ENCODE measurements at places on chromosomes 6 and 20.

- no peaks in the 10 kb centered on the region for H3K27me3 ChIP-seq
- no peaks in the 10 kb centered on the region for H3K4me1 ChIP-seq
- no peaks in the 10 kb centered on the region for H3K36me3 ChIP-seq
Observed at GRCh38 chr20:16191496-16191895, 381.8 kb downstream of the KIF16B start.

DNA sequence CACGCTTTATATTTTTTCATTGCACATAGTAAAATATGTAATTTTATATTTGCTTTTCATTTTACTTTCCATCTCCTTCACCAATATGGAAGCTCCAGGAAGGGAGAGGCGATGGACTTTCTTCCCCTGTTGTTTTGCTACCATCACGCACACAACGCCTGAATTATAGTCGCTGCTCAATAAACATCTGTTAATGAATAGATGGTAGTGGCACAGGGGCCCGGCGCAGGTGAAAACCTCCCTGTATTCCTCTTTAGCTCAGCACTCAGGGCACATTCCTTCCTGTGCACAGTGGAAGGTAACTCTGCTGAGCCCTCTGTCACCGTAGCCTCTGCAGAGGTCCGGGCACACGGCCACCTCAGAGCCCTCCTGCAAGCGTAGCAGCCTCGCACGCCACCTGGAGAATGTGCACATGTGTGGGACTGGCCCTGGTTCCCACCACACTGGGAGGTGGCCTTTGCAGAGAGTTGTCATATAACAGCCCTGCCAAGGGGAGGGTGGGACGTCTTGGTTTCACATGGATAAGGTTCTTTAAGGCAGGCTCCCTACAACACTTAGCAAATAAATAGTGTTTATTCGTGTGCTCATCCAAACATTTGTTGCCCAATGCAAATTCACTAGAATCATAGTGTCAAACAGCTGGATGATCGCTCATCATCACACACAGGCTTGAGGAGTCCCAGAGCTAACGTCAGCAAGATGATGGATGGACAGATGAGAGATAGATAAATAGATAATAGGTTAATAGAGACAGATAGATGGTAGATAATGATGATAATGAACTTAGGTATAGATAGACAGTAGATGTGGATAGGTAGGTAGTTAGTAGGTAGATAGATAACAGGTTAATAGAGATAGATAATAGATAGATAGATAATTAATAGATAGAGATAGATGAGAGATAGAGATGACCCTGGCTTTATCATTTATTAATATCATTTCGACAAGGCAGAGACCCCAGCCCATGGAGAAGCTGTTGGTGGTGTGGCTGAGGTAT, 32.3 kb upstream of the AFDN start:
- peaks cover 7% of the 10 kb centered on the region for H3K4me1 ChIP-seq
- H3K36me3 ChIP-seq = no peaks in the 10 kb centered on the region
- no peak overlapping the region for H3K4me3 ChIP-seq
- no peak overlapping the region for H3K27ac ChIP-seq
- peaks cover 32% of the 10 kb centered on the region for H3K27me3 ChIP-seq

DNA sequence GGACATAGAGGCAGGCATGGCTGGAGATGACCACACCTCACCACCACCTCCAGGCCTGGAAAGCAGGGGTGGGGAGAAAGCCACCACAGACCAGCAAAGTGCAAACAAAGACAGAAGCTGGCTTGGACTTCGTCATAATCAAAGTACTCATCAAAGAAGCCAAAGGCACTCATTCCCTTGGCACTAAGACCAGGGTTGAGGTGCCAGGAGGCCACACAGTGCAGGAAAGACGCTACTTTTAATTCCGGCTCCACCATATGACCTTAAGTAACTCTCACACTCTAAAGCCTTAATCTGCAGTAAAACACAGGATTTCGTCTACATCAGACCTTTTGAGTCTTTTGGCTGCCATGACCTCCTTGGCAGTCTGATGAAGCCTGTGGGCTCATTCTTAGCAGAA, 123.1 kb downstream of the HIVEP2 start:
- peaks cover 19% of the 10 kb centered on the region for H3K4me1 ChIP-seq
- H3K36me3 ChIP-seq = no peaks in the 10 kb centered on the region
- no peak overlapping the region for H3K4me3 ChIP-seq

DNA sequence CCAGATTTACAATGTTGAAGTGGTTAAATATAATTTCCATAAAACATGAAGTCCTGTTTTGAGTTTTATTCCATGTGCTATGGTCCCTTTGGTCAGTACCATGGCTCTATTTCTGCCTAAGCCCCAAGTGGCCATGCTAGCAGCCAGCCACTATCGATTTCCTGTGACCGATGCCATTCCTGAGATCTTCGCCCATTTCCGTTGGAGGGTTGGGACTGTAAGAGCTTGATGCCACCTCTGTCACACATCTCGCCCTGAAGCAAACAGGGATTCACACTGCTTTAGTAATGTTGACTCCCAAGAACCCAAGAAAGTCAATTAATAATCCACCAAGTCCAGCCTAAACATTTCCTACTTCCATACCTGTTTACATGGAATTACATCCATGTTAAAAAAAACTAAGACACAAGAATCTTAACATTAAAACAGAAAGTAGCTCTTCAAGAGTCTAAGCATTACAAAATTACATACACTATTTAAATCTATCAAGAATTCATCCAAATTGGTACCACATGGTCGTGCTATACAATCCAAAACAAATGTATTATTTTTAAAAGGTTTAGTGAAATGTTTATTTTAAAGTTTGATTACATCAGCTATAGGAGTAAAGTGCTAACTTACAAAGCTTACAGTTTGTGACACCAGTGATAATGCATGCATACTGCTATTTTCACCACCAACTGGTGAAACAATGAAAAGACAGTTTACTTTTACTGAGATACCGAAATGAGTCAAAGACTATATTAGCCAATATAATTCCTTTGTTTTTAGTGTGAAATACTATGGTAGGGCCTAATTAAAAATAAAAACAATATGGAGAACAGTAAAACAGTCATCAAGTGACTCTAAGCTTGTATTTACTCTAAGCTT, 2.5 kb downstream of the RBM39 start:
- H3K36me3 ChIP-seq = peaks cover 38% of the 10 kb centered on the region
- H3K4me3 ChIP-seq = peak overlapping the region; percentile 95
- no peaks in the 10 kb centered on the region for H3K27me3 ChIP-seq
- H3K4me1 ChIP-seq = peaks cover 28% of the 10 kb centered on the region
- H3K27ac ChIP-seq = no peak overlapping the region

- peak; percentile 76 for DNase-seq
- no peak overlapping the region for H3K4me3 ChIP-seq
- H3K36me3 ChIP-seq = no peaks in the 10 kb centered on the region
Observed at GRCh38 chr6:142952614-142953013, 7.6 kb upstream of the HIVEP2 start.

GRCh38 chr20:49279677-49280462, 2.0 kb upstream of the ZNFX1 start:
- peaks cover 55% of the 10 kb centered on the region for H3K36me3 ChIP-seq
- no peak overlapping the region for H3K27ac ChIP-seq
- H3K4me3 ChIP-seq = peak overlapping the region; percentile 92
- DNase-seq = no peak
- H3K27me3 ChIP-seq = no peaks in the 10 kb centered on the region

DNA sequence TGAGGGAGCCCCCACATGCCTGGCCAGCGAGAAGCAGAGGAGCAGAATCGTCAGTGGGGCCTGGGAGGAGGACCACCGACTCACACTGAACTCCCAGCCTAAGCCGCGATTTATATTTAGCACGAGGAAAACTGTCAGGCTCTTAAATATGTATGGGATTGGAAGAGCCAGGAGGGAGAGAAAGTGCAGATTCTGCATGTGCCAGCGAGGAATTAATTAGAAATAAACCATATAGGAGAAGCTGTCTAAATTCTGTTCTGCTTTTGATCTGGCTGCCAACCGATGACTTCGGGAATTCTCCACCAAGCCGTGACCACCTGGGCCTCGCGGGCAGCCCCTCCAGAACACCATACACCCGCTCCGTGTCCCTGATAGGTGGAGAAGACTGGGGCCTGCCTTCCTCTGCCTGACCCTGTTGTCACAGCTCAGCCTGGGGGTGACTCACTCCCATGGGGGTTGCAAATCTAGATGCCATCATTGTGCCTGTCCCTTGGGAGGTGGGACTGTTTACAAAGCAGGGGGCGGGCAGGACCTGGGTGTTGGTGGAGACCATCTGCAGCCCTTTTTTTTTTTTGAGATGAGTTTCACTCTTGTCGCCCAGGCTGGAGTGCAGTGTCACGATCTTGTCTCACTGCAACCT, 91.1 kb upstream of the PMEPA1 start:
- H3K27me3 ChIP-seq = no peaks in the 10 kb centered on the region
- H3K4me3 ChIP-seq = no peak overlapping the region
- H3K27ac ChIP-seq = no peak overlapping the region
- H3K36me3 ChIP-seq = no peaks in the 10 kb centered on the region
- H3K4me1 ChIP-seq = no peaks in the 10 kb centered on the region

DNA sequence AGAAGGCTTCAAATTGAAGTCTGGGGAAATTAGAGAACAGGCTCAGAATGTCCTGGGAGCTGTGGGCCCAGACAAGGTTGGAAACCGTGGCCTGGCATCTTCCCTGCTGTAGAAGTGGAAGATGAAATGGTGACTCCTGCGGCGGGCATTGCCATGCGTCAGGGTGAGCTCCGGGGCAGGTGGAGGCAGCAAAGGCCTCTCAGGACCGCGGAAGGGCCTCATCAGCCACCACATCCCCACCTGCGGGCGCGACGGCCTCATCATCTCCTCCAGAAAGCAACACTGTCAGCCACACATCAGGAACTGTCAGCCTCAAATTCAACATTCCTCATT, 161.7 kb downstream of the SYNDIG1 start:
- H3K4me3 ChIP-seq = no peak overlapping the region
- no peak for DNase-seq
- no peaks in the 10 kb centered on the region for H3K27me3 ChIP-seq

DNA sequence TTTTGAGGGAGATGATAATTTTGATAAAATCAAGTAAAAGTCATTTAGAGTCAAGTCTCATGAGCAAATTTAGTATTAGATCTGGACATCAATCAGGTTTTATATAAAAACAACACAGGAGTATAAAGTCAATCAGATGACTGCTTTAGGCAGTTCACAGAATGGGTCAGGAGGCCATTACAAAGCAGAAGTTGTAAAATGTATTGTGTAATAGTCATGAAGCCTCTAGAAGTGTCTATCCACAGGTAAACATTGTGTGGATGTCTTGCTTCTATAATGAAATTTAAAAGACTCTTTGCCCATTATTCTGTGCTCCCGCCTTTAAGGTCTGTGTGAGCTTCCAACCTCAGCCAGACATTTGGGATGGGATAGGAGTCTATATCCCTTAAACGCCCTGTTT, 28.8 kb downstream of the MAP7 start:
- H3K27me3 ChIP-seq = no peaks in the 10 kb centered on the region
- no peak overlapping the region for H3K4me3 ChIP-seq
- peaks cover 9% of the 10 kb centered on the region for H3K4me1 ChIP-seq
- no peak for DNase-seq
- no peak overlapping the region for H3K27ac ChIP-seq

DNA sequence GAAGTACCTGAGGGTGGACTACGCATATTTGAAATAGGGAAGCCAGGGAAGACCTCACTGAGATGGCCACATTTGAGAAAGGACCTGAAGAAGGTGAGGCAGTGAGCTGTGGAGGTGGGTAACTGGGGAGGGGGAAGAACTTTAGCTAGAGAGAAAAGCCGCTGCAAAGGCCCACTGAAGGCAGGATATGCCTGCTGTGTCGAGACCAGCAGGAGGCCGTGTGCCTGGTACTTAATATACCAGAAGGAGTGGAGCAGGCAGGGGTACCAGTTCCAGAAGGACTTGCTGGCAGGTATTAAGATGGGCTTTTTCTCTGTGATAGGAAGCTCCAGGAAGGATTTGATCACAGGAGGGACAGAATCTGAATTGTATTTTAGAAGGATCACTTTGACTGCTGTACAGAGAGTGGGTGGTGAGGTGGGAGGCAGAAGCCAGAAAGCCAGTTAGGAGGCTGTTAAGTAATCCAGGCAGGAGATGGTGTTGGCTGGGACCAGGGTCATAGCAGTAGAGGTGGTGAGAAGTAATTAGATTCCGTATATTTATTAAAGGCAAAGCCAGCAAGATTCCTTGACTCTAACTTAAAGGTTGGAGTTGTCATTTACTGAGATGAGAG, 54.2 kb upstream of the FANCE start:
- H3K4me1 ChIP-seq = no peaks in the 10 kb centered on the region
- no peak overlapping the region for H3K4me3 ChIP-seq
- DNase-seq = no peak
- no peak overlapping the region for H3K27ac ChIP-seq
- H3K36me3 ChIP-seq = no peaks in the 10 kb centered on the region

DNA sequence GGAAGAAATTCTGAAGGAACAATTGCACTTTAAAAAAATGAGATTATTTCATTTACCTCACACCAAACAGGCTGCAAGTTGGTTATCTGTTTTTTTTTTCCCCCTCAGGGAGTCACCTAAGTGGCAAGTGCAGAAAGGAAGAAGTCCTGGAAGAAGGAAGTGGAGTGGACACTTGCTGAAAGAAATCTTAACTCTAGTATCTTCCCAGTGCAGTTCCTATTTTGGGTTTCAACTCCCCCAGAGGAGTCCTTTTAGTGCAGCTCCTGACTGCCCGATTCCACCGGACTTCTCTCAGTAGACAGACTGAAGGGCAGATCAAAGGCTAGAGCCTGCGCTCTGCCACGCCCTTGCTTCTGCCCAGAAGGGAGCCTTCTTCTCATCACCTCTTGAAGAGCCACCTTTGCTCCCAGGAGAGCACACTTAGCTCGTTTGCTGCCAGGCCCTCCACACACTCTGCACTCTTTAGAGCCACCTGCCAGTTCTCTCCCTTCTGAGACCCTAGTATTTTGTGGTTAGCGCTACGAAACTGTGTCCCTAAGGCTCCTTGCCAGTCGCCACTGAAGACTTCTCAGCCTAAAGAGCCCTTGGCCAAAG, 4.9 kb downstream of the MTCL3 start:
- peaks cover 19% of the 10 kb centered on the region for H3K4me1 ChIP-seq
- no peaks in the 10 kb centered on the region for H3K36me3 ChIP-seq
- peaks cover 54% of the 10 kb centered on the region for H3K27me3 ChIP-seq

- H3K4me1 ChIP-seq = no peaks in the 10 kb centered on the region
- no peak overlapping the region for H3K4me3 ChIP-seq
- no peak for DNase-seq
Observed at GRCh38 chr20:50331469-50332363, 141.1 kb downstream of the CEBPB start.

DNA sequence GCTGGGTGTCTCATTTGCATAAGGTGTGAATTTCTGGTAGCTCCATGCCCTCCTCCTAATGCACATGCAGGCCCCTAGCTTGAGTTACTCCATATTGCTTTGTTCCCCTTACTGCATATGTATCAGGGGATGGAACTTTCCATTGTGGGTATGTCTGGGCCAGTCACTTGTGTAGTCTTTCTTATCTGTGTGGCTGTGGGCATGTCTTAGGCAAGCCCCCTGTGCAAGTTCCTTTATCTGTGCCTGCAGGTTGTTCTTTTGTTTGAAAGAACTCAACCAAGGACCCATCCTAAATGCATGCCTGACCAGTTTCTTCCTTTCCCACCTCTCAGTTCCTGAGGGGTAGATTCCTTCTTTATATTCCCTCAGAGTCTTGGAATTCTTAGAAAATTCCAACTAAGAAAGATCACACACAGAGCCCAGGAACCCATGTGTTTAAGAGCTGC, 23.6 kb downstream of the MBOAT1 start:
- no peak overlapping the region for H3K4me3 ChIP-seq
- H3K27ac ChIP-seq = no peak overlapping the region
- no peaks in the 10 kb centered on the region for H3K4me1 ChIP-seq
- no peak for DNase-seq

GRCh38 chr6:21478883-21479539, 114.5 kb upstream of the SOX4 start:
- H3K27ac ChIP-seq = no peak overlapping the region
- DNase-seq = no peak
- H3K4me3 ChIP-seq = no peak overlapping the region
- H3K4me1 ChIP-seq = no peaks in the 10 kb centered on the region
- H3K36me3 ChIP-seq = no peaks in the 10 kb centered on the region
